ENCODE measurements at places on chromosomes 11 and 22. TPM values are rescaled to one million over a fixed set of nuclear protein-coding genes. Genes with fewer than 3 reads are reported as not detected.

Gene ZFPL1
- total RNA-seq: 44.5 TPM

Gene DENND5A
- total RNA-seq: 120 TPM

Gene INPP5J
- 0.38 TPM for total RNA-seq

Gene GP1BB
- total RNA-seq: 1.8 TPM

Gene CEP126
- total RNA-seq: 9.1 TPM

Gene KIAA0930
- total RNA-seq: 27.4 TPM

Gene ZP1
- total RNA-seq: not detected

Gene C11orf91
- not detected for total RNA-seq

Gene RNF215
- total RNA-seq: 10.9 TPM

Gene PANX2
- 1.7 TPM for total RNA-seq

Gene RFPL2
- not detected for total RNA-seq

Gene TRPC6
- 1.9 TPM for total RNA-seq

Gene MAP6
- 7.0 TPM for total RNA-seq

Gene E2F8
- not detected for total RNA-seq

Gene SCT
- not detected for total RNA-seq

Gene OR5P2
- 0.84 TPM for total RNA-seq

Gene SSTR3
- total RNA-seq: 0.28 TPM

Gene SLC5A12
- total RNA-seq: not detected

Gene UBASH3B
- total RNA-seq: 33.4 TPM

Gene CENPM
- total RNA-seq: not detected

Gene OR52K1
- total RNA-seq: not detected

Gene NPTXR
- total RNA-seq: 3.8 TPM

Gene RIMBP3C
- not detected for total RNA-seq

Gene OR51B4
- total RNA-seq: not detected

Gene IFITM2
- 266 TPM for total RNA-seq

Gene CHRM4
- total RNA-seq: not detected

Gene TCN1
- not detected for total RNA-seq

Gene TSSK2
- total RNA-seq: not detected

Gene ENTHD1
- total RNA-seq: not detected

Gene CD6
- 1.1 TPM for total RNA-seq

Gene ZBTB44
- total RNA-seq: 81.0 TPM

Gene CDCA5
- 2.8 TPM for total RNA-seq

Gene OR9G1
- not detected for total RNA-seq

Gene RAB36
- 1.6 TPM for total RNA-seq

Gene TIMM10B
- total RNA-seq: 45.2 TPM

Gene CSNK2A3
- 1.6 TPM for total RNA-seq

Gene HIC2
- 5.6 TPM for total RNA-seq

Gene MS4A4A
- 131 TPM for total RNA-seq

Gene HBE1
- not detected for total RNA-seq

Gene GRIA4
- not detected for total RNA-seq

Gene FUT4
- total RNA-seq: 7.0 TPM

Gene TBX10
- not detected for total RNA-seq

Gene TRIM22
- 22.3 TPM for total RNA-seq
